ENCODE measurements at places on chromosomes 11 and 22.

- peak; percentile 35 for DNase-seq
These were observed 1098.6 kb upstream of the CCDC90B start for GRCh38 chr11:84384731-84385130.

DNA sequence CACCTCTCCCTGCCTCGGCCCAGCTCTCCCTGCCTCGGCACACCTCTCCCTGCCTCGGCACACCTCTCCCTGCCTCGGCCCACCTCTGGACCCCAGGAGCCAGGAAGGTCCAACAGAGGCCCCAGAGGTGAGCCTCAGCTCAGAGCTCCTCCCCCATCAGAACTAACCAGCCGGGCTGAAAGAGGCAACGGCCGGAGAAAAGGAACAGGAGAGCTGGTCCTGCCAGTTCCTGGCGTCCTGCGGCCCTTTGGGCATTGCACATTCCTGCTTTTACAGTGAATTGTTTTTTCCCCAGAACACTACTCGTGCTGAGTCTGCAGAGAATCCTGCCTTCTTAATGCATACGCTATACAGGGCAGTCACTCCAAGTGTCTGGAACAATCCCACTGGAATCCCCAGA lies 45.8 kb downstream of the LMO1 start:
- DNase-seq: no peak

DNA sequence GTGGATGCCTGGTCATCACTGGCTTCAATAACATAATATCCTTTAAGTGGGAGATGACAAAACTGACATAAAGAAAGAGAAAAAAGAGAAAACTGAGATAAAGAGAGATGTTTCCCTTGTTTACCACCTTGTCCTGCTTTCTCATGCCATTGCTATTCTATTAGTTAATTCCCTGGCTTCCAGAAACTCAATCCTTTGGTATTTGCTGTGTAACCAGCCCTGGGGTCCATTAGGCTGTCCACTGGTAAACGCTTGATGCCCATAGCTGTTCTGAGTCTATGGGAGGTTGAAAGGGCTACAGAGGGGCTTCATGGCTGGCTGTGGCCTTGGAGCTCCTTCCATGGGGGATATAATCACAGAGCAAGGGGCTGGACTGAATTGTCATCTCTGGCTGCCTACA lies 243.4 kb upstream of the PLET1 start:
- DNase-seq: no peak

DNA sequence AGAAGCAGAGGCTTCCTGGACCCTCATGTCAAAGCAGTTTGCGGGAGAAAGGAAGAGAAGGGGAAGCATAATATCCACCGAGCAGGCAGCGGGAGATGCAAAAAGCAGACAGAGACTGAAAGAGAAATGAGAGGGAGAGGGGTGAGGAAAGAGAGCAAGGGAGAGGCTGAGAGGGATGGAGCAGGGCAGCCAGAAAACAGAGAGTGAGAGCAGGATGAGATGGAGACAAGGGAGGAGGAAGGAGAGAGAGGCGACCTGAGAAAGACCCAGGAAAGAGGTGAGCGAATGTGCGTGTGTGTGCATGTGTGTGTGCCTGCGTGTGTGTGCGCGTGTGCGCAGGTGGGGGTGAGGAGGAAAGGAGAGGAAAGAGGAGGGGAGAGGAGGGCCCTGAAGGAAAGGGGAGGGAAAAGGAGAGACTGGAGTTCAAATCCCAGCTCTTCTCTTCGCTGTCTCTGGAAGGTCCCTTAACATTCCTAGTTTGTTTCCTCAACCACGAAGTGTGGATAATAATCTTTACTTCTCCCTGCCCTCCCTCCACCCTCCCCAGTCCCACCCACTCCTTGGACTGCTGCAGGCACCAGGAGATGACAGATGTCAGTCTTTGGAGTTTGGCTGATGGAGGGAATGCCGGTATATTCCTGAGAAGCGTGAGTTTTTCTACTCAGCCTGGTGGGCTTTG lies 67.9 kb downstream of the ISX start:
- no peak for DNase-seq

- DNase-seq: no peak
These were observed 3.3 kb upstream of the ARHGAP20 start for GRCh38 chr11:110715541-110715940.

- DNase-seq: no peak
These were observed 730.6 kb downstream of the METTL15 start for GRCh38 chr11:28838741-28839140.

DNA sequence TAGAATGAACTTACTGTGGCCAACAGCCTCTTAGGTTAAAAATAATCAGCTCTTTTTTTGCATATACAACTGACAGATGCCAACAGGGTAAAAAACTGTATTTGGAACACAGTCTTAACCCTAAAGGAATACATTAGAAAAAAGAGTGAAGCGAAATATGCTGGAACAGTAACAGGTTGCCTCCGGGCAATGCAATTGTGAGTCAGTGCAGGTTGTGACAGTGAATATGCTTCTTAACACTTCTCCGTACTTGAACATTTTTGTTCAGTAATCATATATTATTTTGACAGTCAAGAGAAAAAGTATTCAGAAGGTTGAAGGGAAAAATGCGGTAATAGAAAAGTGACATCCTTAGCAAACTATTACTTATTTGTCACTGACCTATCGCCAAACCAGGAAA lies 98.5 kb downstream of the DBX1 start:
- no peak for DNase-seq

GRCh38 chr11:60625262-60625661 lies 74.2 kb upstream of the MS4A8 start:
- no peak for DNase-seq

DNA sequence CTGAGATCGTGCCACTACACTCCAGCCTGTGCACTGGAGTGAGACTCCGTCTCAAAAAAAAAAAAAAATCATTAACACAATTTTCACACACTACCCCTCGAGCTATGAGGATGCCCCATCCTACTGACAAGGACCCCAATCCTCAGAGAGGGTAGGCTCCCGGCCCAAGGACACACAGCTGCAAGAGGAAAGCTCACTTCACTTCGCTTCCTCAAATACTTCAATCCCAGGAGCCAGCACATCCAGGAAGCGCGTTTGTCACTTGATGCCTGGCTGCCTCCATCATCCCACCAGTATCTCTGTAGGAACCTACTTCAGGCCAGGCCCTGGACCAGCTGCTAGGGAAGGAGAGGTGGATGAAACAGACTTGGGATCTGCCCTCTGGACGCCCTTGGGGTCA lies 144.0 kb downstream of the CRYBB2 start:
- no peak for DNase-seq

- no peak for DNase-seq
These were observed 265.8 kb upstream of the POU2AF2 start for GRCh38 chr11:110979696-110980095.

GRCh38 chr11:93686226-93686625 lies 24.7 kb downstream of the CEP295 start:
- DNase-seq: no peak

GRCh38 chr11:2151500-2152257 lies 9.3 kb downstream of the INS start:
- no peak for DNase-seq

GRCh38 chr11:134949121-134950090 lies 537.4 kb upstream of the B3GAT1 start:
- no peak for DNase-seq

GRCh38 chr11:33320814-33321330 lies 63.7 kb downstream of the HIPK3 start:
- DNase-seq: no peak

DNA sequence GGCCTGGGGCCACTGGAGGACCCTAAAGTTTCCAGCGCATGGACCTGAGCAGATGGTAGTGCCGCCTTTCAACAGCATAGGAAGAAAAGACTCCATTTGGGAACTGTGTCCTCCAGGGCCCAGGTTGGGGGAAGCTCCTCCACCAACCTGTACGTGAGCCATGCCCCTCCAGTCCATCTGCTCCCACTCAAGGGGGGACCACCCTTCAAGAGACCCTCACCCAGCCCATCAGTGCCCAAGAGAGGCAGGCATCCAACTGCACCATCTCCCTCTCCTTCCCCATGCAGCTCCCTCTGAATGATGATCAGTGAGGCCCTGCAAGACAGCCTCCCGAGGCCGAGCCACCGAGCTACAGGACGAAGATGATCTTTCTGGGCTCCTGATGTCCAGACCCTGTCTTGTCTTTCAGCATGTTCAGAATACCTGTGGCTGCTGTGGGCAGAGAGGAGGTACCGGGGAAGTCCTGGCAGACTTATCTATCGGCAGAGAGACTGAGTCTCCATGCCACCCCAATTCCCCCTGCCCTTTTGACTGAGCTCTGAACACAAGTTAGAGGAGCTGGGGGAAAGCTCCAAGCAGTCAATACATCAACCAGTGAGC lies 25.0 kb upstream of the JAM3 start:
- no peak for DNase-seq

DNA sequence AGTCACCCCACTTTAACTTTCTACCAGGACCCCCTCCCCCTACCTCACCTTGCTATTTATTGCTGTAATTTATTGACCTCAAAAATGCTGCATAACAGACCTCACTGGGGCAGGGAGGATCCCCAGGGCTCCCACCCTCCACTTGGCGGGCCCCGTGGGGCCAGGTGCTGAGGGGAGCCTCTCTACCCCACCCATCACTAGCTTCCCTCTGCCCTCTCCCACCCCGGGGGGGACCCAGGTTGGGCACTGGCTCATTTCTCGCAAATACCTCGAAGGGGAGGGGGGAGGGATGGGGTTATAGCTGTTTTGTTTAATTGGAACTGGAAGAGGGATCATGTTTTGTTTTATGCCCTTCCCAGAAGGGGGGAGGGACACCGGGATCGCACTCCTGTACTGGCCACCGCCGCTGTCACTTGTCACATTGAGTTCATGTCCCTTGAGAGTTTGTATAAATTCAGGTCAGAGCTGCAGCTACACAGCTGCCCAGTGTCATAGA lies 16.3 kb upstream of the TMEM191C start:
- no peak for DNase-seq

- DNase-seq: no peak
These were observed 3.5 kb upstream of the YPEL4 start for GRCh38 chr11:57653163-57653562.

- DNase-seq: no peak
These were observed 13.1 kb upstream of the RPL3 start for GRCh38 chr22:39332441-39333064.

DNA sequence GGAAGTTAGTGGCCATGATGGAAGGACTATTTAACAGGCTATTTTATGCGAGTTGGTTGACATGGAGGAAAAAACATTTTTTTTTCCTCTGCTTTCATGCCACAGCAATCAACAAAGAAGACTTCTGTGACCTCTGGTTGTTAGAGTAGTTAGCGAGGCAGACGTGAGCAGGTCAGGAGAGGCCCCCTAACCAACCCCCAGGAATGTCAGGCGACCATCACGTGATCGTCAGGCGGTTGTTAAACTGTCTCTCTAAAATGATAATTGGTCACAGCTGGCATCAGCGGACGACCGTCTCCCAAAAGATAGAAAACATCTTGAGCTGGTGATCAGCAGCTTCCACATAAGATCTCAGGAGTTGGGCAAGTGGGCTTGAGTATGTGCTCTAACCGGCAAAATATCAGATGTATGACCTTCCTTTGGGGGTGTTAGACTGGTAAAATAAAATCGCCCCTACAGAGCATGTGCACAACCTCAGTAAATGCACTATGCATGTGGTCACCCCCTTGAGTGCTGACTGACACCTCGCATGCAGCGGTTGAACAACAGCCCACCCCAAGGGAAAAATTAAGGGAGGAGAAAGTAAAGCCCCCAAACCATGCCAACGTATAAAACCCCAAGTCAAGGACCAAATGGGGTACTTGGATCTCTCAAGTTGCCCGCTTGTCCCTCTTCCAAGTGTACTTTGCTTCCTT lies 20.9 kb upstream of the NARS2 start:
- DNase-seq: no peak

DNA sequence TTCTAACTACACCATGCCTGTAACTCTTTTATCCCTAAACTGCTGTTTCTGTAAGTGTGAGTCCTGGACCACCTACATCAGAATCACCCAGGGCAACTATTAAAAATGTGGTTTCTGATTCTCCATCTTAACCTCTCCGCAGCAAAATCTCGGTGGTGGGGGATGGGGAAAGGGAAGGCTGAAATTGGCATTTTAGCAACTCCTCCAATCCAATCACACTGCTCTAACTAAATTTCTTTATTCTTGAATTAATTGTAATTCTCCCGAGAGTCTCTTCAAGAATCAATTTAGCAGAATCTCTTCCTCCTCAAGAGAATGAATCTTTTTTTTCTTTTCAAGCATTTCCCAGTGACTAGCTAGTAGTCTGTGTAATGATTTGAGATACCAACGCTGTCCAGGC lies 36.2 kb downstream of the SEZ6L start:
- DNase-seq: no peak

- DNase-seq: no peak
These were observed 3.9 kb upstream of the PIWIL4 start for GRCh38 chr11:94563176-94563847.

- DNase-seq: no peak
These were observed 249.3 kb downstream of the CASP12 start for GRCh38 chr11:104649002-104649401.

GRCh38 chr22:30277547-30278344 lies 11.1 kb upstream of the OSM start:
- DNase-seq: no peak

DNA sequence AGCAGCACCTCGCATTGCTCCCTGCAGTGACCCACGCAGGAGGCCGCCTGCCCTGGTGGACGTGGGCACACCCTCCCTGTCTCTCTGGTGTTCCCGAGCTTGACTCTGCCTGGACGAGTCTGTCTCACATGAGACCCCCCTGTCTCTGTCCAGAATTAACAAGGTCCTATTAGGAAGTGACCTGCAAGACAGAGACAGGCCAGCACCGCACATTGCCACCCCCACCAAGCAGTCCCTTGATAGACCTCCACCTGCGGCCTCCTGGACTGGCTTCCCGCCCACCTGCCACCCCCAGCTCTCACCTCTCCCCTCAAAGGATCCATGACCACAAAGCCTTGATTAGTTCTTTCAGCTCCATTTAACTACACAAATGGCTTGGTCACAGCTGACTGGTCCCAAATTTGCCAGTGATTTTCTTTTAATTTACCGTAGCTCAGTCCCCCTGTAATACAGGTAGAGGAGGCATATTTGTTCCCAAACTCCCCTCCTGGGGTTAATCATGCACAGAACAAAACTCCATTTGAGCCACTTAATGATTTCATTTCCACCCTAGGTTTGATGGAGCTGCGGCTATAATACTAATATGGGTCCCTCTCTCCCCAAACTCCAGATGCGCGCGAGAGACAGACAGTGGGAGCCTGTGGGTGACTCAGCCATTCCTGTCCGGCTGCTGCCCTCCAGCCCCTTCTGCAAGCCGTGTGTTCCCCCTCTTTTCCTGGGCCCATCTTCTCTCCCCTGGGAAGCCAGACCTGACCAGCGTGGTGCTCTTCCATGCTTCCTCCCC lies 11.2 kb downstream of the SPATA19 start:
- no peak for DNase-seq

GRCh38 chr11:88297421-88297820 lies 40.1 kb downstream of the CTSC start:
- no peak for DNase-seq

DNA sequence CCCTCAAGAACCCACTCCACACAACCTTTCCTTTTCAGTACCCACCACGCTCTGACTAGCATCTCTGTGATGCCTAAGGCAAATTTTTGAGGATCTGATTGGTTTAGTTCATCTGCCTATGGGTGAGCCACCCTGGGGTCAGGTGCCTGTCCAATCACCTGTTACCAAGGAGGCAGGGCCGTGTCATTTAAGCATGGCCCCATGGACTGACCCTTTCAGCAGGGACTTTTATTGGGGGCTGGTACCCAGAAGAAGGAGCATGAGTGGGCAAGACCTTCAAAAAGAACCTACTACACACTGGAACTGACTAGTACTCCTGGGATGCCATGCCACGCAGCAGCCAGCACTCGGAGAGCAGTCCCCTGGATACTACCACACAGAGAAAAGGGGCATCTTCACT lies 28.4 kb downstream of the C11orf91 start:
- no peak for DNase-seq

- DNase-seq: no peak
These were observed 7.6 kb downstream of the TMEM121B start for GRCh38 chr22:17113600-17113999.
